Mesenteric fat pad (tissue), 1 donor: ENCODE measurements at places on chromosomes 4 and X. TPM values are rescaled to one million over a fixed set of nuclear protein-coding genes. Genes with fewer than 3 reads are reported as not detected.

DNA sequence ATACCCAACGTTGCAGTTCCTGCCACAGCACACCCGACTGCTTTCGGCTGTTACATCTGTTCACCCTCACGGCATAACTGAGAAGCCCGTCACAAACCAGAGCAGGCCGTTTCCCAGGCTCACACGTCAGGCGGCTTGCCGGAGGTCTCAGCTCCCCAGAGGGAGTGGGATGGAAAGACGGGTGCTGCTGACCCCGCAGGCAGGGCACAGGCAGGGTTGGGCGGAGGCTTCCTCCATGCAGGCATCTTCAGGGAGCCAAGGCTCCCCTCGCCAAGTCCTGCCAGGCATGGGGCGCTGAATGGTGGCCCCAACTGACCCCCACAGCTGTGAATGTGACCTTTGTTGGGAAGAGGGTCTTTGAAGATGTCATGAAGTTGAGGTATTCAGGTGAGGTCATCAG is 57.5 kb downstream of the ACOX3 start:
- DNase-seq: no peak

CCKAR gene
- total RNA-seq: not detected

GRCh38 chrX:26581091-26581490 is 365.1 kb downstream of the MAGEB5 start:
- no peak for DNase-seq

GRCh38 chrX:12269484-12269883 is 131.2 kb downstream of the FRMPD4 start:
- no peak for DNase-seq

- DNase-seq: no peak
Measured at GRCh38 chrX:51421972-51422597, 74.3 kb downstream of the NUDT11 start.

- DNase-seq: no peak
Measured at GRCh38 chr4:21885241-21885640, 63.3 kb downstream of the KCNIP4 start.

GRCh38 chr4:115927382-115927781 is 814.0 kb upstream of the NDST4 start:
- no peak for DNase-seq
